ENCODE measurements at places on chromosomes 5 and 9. TPM values are rescaled to one million over a fixed set of nuclear protein-coding genes. Genes with fewer than 3 reads are reported as not detected.

ZFR gene
- total RNA-seq, result 51.8 TPM

NMRK1 gene
- total RNA-seq, result 24.6 TPM

GRCh38 chr5:8884029-8884428 lies 661.8 kb downstream of the SEMA5A start:
- no peak overlapping the region for H3K4me3 ChIP-seq
- H3K36me3 ChIP-seq, result no peaks in the 10 kb centered on the region
- H3K4me1 ChIP-seq, result no peaks in the 10 kb centered on the region
- H3K27me3 ChIP-seq, result no peaks in the 10 kb centered on the region
- no peak for DNase-seq
- no peak overlapping the region for H3K27ac ChIP-seq

PRSS3 gene
- 191 TPM for total RNA-seq

DNA sequence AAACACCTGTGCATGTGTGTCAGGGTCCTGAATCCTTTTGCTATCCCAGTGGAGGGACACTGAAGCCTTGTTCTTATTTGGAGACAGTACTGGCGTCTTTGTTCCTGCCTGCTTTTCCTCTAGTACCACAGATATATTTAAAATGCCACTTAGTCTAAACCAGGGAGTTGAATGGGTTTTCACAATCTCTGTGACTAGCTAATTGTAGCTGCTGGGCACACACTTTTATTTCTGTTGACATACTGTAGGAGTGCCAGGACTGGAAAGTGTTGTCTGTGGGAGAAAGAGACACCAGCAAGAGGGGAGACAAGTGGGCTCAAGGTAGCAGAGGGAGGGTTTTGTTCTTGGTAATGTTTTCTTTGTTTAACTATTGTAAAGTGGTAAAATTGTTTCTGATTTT lies 174.0 kb upstream of the SV2C start:
- no peak overlapping the region for H3K4me3 ChIP-seq
- no peaks in the 10 kb centered on the region for H3K36me3 ChIP-seq
- H3K27me3 ChIP-seq, result no peaks in the 10 kb centered on the region
- H3K4me1 ChIP-seq, result no peaks in the 10 kb centered on the region
- no peak for DNase-seq

DNA sequence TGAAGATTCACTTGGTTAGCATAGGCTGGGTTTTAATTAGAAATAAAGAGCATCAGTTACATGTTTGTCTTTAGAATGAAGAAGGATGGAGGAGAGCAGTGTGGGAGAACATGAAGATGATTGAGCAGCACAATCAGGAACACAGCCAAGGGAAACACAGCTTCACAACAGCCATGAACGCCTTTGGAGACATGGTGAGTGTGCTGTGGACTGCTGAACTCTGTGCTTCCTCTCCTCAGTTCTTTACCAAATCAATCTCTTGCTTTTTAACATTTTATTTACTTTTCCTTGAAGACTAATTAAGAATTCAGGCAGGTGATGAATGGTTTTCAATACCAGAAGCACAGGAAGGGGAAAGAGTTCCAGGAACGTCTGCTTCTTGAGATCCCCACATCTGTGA lies 38.2 kb upstream of the SPATA31E1 start:
- H3K36me3 ChIP-seq, result no peaks in the 10 kb centered on the region
- H3K27me3 ChIP-seq, result no peaks in the 10 kb centered on the region
- H3K27ac ChIP-seq, result no peak overlapping the region

PDLIM7 gene
- 19.7 TPM for total RNA-seq

GRCh38 chr9:36787709-36788108 lies 215.0 kb downstream of the MELK start:
- H3K4me3 ChIP-seq, result no peak overlapping the region
- H3K27ac ChIP-seq, result no peak overlapping the region
- H3K27me3 ChIP-seq, result no peaks in the 10 kb centered on the region
- DNase-seq, result no peak

- no peaks in the 10 kb centered on the region for H3K36me3 ChIP-seq
- no peaks in the 10 kb centered on the region for H3K27me3 ChIP-seq
- H3K4me3 ChIP-seq, result no peak overlapping the region
- no peak for DNase-seq
- no peak overlapping the region for H3K27ac ChIP-seq
- no peaks in the 10 kb centered on the region for H3K4me1 ChIP-seq
Measured at GRCh38 chr9:130201974-130202373, 29.8 kb downstream of the NCS1 start.

WDR38 gene
- not detected for total RNA-seq

DNA sequence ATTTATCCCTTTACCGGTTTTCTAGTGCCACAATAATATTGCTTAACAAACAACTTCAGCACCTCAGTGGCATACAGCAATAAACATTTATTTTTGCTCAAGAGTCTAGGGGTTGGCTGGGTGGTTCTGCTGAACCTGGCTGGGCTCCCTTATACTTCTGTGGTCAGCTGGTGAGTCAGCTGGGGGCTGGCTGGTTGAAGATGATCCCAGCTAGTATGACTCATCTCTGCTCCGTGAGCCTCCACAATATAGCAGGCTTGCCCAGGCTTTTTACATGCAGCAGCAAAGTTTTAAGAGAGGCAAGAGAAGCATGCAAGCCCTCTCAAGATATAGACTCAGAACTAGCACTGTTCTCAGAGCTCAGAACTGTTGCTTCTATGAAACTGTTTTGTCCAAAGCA lies 523.5 kb upstream of the CLINT1 start:
- DNase-seq, result peak; percentile 40
- no peaks in the 10 kb centered on the region for H3K36me3 ChIP-seq
- H3K4me3 ChIP-seq, result no peak overlapping the region

SSBP2 gene
- 11.1 TPM for total RNA-seq

RALGPS1 gene
- total RNA-seq, result 27.2 TPM

- no peak overlapping the region for H3K27ac ChIP-seq
- no peaks in the 10 kb centered on the region for H3K27me3 ChIP-seq
- H3K36me3 ChIP-seq, result no peaks in the 10 kb centered on the region
- no peak for DNase-seq
- H3K4me1 ChIP-seq, result no peaks in the 10 kb centered on the region
Measured at GRCh38 chr5:78190402-78190801, 104.1 kb downstream of the AP3B1 start.

GRCh38 chr5:9370256-9370655 lies 175.6 kb downstream of the SEMA5A start:
- H3K27ac ChIP-seq, result no peak overlapping the region
- no peaks in the 10 kb centered on the region for H3K4me1 ChIP-seq
- DNase-seq, result no peak
- no peaks in the 10 kb centered on the region for H3K36me3 ChIP-seq

- no peak overlapping the region for H3K4me3 ChIP-seq
- H3K27me3 ChIP-seq, result no peaks in the 10 kb centered on the region
- H3K27ac ChIP-seq, result no peak overlapping the region
- H3K4me1 ChIP-seq, result no peaks in the 10 kb centered on the region
- DNase-seq, result no peak
Measured at GRCh38 chr9:68697851-68698250, 7.2 kb upstream of the PIP5K1B start.

Data from colonic mucosa (tissue), 4 donors.